H4 (cell line): ENCODE measurements at places on chromosomes 7 and 10. TPM values are rescaled to one million over a fixed set of nuclear protein-coding genes. Genes with fewer than 3 reads are reported as not detected.

The CLRN3 gene
- 0.64 TPM in 1 of 2 replicates, not detected in the other for total RNA-seq

The PIK3CG gene
- total RNA-seq = not detected in 2 replicates

The PON3 gene
- total RNA-seq = not detected in 2 replicates

The NPFFR1 gene
- not detected in 2 replicates for total RNA-seq

The ACTL6B gene
- not detected in 2 replicates for total RNA-seq

The LRRN3 gene
- 0.02 and 0.18 TPM in 2 replicates for total RNA-seq

The ANXA8 gene
- total RNA-seq = 0.17 and 0.55 TPM in 2 replicates

The GIMAP8 gene
- not detected in 2 replicates for total RNA-seq

The TWIST1 gene
- 29.1 and 40.1 TPM in 2 replicates for total RNA-seq

The RASA4B gene
- total RNA-seq = 0.83 and 2.6 TPM in 2 replicates

The AKR1C3 gene
- 80.8 and 92.2 TPM in 2 replicates for total RNA-seq

The SLIT1 gene
- total RNA-seq = 0.10 TPM in 1 of 2 replicates, not detected in the other

The COL28A1 gene
- total RNA-seq = not detected in 2 replicates

The LEP gene
- total RNA-seq = not detected in 2 replicates

The FAM131B gene
- 2.0 and 3.1 TPM in 2 replicates for total RNA-seq

The SKIDA1 gene
- 0.18 and 0.33 TPM in 2 replicates for total RNA-seq

The NRAP gene
- total RNA-seq = 0.02 TPM in 1 of 2 replicates, not detected in the other

The TBXAS1 gene
- 14.5 and 16.8 TPM in 2 replicates for total RNA-seq
